RCC 7860 (cell line): ENCODE measurements at places on chromosomes 7 and 10.

DNA sequence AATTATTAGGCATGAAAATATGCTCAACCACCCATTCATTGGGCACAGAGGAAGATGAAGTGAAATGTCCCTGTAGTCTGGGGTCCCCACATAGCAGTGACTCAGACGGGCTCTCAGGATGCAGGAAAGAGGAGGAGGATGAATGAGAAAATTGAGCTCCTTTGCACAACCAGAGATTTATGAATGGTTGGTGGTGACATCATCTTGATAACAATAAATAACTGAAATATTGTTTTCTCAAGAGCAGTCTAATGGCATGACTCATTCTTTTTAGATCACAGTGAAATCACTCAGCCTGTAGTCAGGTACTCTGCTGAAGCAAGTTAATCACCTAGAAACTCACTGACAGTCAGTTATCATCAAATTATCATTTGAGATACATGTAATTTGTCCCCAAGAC lies 254.1 kb downstream of the RELN start:
- peak; percentile 73 for DNase-seq

GRCh38 chr10:93894516-93895378 lies 969 bp downstream of the SLC35G1 start:
- DNase-seq = no peak

- no peak for DNase-seq
Observed at GRCh38 chr7:96718107-96719003, 8.7 kb upstream of the SEM1 start.

GRCh38 chr7:85529831-85530230 lies 343.0 kb upstream of the SEMA3D start:
- DNase-seq = no peak

- no peak for DNase-seq
Observed at GRCh38 chr7:34198231-34198641, 292.9 kb downstream of the BMPER start.

GRCh38 chr7:93923296-93923695 lies 1.8 kb downstream of the GNG11 start:
- peak; percentile 24 for DNase-seq

DNA sequence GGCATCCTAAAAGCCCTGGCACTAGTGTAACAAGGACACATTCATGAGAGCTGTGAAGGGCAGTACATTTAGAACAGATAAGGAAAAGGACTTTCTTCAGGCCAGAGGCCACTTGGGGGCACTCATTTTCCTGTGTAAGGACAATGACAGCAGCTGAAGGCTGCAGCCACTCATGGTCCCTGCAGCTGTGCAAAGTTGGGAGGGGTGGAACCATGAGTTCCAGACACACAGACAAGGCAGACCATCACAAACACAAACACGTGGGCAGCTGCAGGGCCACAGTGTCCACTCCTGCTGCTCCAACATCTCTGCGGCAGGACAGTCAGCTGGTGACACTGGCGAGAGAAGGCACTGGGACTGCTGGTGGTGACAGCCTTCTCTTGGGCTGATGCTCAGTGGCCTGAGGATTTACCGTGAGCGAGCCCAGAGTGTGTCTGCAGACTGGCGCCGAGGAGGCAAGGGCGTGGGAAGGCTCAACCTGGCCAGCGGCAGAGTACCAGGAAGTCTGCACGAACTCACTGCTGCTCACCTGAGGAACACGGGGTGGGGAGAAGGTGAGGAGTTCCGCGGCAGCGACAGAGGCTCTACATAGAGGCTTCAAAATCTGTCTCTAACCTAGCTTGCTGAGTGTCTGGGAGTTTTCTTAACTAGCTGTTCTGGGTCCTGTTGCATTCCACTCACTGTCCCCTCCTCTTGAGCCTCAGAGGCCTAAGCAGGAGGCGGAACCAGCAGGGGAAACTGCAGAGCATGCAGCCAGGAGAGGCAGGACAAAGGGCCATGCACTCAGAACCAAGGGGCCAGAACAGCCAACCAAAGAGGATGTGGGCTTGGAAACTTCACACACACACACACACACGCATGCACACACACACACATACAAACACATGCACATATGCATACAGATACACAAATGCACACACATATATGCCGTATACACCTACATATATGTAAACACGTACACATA lies 76.5 kb upstream of the DDC start:
- DNase-seq = no peak

DNA sequence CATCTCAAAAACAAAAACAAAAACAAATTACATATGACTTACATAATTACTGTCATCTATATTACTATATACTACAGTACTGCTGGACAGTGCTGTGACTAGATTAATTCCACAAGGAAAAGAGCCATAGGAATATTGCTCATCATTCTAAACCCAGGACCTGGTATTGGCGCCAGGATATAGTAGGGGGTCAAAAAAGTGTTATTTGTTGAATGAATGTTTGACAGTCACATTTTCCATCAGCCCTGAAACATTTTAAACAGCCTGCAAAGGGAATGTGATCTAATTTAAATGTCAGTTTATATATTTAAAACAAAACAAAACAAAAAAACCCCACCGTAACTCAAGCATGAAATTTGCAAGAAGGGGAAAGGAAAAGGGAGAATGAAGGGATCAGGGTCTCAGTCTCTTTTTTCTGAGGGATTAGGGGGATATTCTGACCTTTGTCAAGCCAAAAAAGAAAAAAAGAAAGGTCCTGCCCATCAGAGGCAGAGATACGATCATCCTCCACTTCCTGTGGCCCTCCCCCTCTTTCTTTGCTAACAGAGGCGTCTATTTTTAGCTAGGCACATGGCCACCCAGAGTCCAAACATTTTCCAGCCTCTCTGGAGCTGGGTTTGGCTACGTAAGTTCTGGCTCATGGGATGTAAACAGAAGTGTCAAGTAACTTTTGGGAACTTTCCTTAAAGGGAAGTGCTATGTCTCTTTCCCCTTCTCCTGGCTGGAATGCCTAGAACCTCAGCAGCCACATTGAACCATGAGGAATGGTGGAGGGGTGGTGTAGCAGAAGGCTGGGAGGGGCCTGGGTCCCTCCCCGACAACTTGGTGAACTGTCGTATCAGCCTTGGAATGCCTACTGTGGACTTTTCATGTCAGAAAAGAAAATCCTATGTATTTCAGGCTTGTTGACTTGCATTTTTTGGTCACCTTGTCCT lies 44.6 kb upstream of the DLG5 start:
- no peak for DNase-seq

- no peak for DNase-seq
Observed at GRCh38 chr7:14637968-14638367, 264.6 kb downstream of the DGKB start.

- DNase-seq = no peak
Observed at GRCh38 chr7:14835384-14835783, 67.2 kb downstream of the DGKB start.

DNA sequence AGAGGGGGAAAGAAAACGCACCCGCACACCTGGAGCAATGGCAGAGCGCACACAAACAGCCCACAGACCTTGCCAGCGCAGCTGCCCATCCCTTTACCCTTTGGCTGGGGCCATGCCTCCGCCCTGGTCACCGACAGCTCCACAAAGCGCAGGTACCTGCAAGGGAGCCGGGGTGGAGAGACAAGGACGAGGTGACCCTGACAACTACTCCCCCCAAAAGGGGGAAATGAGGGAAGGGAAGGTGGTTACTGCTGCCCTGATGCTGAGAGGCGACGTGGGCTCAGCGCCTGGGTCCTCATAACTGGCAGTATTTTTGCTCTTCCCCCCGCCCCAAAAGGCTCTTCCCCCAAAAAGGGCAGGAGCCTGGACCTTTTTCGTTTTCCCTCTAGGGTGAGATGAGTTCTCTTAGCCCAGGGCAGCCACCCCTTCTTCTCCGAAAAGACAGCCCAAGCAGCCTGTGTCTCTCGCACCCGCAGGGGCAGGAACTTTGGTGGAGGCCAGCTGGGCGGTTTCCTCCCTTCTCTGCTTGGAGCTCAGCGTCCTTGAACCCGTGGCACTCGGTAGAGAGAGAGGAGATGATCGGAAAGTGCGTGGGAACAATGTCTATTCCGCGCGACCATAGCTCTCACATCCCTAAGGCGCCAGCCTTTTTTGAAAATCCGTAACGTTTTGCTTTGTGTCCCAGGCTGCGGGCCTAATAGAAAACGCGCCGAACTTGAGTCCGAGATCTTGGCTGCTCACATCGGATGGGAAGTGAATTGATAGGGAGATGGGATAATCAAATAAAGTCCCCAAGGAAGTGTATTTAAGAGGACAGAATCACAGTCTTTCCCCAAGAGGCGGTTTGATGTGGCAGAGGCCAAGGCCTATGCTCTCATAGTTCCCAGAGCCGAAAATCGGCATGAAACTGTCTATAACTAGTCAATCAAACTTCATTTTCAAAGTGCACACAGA lies 1.0 kb downstream of the NKX2-3 start:
- DNase-seq = no peak

DNA sequence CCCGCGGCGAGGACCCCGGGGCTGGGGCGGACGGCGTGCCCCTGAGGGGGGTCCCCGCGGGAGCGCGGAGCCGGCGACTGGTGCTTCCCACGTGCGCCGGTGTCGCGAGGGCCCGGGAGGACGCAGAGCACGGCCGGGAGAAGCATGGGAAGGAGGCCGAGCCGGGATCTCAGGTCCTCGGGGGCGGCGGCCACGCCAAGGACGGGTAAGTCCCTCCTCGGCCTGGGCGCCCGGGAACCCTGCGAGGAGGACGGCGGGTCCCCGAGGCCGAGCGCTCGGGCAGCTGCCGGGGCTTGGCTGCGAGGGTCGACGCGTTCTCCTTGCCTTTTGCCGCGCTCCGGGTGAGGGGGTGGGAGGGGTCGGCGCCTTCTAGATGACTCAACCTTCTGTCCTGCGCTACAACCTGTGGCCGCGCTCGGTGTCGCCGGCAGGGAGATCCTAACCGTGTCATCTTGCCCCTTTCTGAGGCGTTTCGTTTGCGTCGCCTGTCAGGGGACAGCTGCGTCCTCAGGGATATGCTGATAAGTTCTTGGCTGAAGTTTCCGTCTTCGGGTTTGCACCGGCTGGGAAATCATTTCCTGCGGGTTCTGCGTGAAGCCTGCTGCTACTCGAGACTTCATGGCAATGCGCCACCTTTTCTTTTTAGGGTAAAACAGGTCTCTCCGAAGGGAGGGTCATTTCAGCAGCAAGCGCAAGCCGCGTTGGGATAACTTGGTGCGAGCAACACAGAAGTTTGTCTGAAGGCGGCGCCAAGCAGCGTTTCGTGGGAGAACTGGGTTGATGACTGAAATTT lies 529 bp downstream of the TASOR2 start:
- DNase-seq = peak; percentile 48

DNA sequence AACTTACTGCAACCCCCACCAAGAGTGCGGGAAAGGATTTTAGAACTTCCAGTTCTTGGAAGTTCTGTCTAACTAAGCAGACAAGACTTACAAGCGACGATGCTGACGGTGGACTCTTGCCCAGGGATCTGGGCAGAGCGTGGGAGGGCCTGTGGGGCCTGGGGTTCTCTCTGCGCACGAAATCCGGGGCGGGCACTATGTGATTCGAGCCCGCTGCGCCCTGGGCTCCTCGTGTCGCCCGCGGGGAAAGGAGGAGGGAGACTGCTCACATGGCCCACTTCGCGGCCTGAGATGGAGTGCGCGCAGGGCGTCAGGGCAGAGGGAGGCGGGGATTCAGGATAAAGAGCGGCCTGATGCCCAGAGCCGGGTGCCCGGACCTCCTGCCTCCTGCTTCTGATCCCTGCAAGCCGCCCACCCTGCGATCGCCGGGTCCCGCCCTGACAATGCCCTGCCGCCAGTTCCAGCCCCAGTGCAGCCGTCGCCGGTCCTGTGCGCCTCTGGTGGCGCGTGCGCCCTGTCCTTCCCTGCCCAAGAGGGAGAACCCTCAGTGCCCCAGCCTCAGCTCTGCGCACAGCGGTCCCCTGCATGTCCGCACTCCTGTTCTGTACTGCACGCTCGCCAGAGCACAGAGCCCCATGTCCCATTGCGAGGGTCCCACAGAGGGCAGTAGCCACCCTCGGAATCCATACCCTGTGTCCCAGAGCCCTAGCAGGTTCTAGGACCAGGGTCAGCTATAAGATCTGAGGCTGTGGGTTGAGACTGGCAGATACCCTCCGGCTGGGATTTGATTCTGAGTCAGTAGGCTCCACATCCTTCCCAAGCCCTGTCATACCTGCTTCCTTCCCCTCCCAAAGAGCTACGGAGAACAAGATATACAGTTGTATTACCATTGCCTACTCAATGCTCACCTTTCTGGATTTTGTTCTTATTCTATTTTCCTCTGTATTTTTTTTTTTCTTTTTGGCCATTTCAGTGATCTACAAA lies 99.4 kb upstream of the TMEM106B start:
- no peak for DNase-seq

DNA sequence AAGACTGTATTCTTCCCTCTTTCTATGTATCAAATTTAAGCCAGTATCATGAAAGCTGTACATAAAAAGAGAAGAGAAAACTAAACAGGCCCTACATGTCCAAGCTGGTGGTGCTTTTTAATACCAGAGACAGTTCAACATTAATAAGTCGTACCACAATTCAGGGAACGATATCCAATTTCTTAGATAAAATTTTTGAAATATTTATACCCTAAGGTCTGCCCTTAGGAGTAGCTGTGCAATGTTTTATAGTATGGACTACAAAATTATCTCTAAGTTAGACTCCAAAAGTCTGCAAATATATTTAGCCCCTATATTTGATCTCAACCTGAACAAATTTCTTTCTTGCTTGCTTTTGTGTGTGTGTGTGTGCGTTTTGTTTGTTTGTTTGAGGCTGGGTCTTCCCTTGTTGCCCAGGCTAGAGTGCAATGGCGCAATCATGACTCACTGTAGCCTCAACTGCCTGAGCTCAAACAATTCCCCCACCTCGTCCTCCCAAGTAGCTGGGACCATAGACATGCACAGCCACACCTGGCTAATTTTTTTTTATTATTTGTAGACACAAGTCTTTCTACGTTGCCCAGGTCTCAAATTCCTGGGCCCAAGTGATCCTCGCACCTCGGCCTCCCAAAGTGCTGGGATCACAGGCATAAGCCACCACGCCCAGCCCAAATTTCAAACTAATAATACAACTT lies 13.2 kb downstream of the ARHGAP19 start:
- DNase-seq = no peak
